Suppressor macrophage treated with lipopolysaccharide for 4 hours (primary cell): ENCODE measurements at places on chromosomes 12 and 14.

GRCh38 chr12:113712481-113712880 lies 240.8 kb upstream of the LHX5 start:
- DNase-seq: no peak

- no peak for DNase-seq
Observed at GRCh38 chr14:98766818-98767217, 505.2 kb downstream of the BCL11B start.

DNA sequence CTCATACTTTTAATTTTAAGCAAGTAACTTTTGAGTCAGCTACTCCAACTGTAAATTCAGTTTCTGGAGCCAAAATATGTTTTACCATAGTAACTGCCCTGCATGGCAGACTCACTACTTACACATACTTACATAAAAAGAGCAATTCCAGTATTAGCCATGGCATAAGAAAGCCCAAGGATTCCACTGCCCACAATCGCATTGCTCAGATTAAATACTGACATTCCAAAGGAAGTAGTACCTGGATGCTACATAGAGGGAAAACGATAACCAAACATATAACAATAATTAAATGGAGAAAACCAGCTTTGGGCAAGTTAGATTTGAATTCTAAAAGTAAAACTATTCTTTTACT lies 2.2 kb downstream of the SLC38A2 start:
- no peak for DNase-seq

DNA sequence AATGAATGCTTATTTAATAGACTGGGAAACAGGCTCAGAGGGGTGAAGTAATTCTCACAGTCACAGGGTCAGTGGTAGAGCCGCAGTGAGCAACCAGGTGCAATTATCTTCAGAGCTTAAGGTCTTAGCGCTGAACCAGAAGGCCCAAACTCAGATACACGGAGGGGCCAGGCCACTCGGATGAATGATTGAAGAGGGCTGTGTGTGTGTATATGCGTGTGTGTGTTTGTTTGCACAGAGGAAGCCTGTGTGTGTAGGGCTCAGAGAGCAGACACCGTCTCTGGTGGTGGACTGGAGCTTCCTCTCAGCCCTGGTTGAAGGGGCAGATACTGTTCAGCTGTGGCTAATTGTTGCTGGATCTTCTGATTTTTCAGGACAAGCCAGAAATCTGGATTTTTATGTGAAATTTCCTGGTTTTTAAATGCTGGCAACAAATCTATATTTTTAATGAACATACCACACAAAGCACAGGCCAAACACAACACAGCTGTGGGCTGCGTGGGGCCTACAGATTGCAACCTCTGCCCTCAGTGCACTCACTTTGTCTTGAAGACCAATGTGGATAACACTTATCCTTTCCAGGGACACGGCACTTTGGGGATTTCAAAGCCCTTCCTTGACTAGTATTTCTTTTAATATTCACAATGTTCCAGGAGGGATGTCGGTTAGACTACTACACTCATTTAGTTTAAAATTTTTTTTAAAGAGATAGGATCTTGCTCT lies 94.5 kb upstream of the NRXN3 start:
- DNase-seq: no peak

DNA sequence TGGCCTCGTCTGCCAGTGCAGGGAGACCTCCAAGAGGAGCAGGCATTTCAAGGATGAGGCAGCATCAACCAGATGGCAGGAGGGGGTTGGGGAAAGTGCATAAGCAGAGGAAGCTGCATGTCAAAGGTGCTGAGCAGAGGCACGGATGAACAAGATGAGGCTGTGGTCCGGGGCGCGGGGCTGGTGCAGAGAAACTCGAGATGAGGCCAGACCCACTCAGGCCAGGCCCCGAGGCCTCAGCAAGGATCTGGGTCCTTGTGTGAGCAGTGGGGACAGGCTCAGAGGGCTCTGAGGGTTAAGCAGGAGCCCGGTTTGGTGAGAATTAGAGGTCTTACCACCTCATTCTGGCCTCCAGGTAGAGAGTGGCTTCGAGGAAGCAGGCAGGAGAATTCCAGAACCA lies 98.8 kb downstream of the DICER1 start:
- DNase-seq: no peak

- no peak for DNase-seq
Observed at GRCh38 chr14:104421401-104421821, 158.2 kb upstream of the C14orf180 start.

GRCh38 chr12:101841069-101841468 lies 10.3 kb upstream of the GNPTAB start:
- DNase-seq: no peak

- no peak for DNase-seq
Observed at GRCh38 chr14:54682578-54682977, 115.7 kb downstream of the SAMD4A start.

- no peak for DNase-seq
Observed at GRCh38 chr12:95191060-95191696, 26.1 kb downstream of the FGD6 start.

GRCh38 chr14:96614481-96614881 lies 112.3 kb downstream of the PAPOLA start:
- DNase-seq: no peak

GRCh38 chr12:130212384-130212989 lies 50.2 kb downstream of the FZD10 start:
- no peak for DNase-seq

GRCh38 chr12:115341442-115341841 lies 657.5 kb upstream of the TBX3 start:
- DNase-seq: peak; percentile 59

DNA sequence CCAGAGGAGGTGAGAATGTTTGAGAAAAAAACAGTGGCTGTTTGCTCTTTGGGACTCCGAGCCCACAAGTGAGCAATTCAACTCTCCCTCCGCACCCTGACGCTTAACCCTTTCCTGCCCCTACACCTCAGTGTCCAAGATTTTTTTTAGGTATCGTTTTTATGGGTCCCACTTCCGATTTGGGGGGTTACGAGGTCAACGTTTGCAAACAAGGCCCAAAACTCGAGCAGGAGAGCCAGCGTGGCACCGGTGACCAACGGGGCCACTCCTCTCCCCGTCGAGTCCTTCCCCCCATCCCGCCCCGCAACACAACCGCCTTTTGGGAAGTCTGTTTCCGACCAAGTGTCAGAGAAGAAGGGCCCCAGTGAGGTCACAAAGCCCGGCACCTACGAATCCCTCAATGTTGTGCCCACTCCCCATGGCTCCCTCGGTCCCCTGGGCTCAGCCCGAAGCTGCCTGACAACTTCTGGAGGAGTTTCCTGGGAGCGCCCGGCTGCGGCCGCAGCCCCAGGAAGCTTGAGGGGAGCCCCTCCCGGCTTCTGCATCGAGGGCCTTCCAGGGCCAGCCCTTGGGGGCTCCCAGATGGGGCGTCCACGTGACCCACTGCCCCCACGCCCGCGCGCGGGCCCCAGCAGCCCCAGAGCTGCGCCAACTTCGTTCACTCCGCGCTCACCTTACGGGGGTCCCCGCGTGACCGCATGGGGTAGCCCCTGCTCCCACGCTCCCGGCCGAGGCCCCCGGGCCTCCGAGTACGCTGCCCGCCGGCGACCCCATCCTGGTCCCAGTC lies 1.2 kb downstream of the CDK2AP1 start:
- peak; percentile 33 for DNase-seq

- no peak for DNase-seq
Observed at GRCh38 chr12:110117956-110118685, 6.0 kb upstream of the IFT81 start.

DNA sequence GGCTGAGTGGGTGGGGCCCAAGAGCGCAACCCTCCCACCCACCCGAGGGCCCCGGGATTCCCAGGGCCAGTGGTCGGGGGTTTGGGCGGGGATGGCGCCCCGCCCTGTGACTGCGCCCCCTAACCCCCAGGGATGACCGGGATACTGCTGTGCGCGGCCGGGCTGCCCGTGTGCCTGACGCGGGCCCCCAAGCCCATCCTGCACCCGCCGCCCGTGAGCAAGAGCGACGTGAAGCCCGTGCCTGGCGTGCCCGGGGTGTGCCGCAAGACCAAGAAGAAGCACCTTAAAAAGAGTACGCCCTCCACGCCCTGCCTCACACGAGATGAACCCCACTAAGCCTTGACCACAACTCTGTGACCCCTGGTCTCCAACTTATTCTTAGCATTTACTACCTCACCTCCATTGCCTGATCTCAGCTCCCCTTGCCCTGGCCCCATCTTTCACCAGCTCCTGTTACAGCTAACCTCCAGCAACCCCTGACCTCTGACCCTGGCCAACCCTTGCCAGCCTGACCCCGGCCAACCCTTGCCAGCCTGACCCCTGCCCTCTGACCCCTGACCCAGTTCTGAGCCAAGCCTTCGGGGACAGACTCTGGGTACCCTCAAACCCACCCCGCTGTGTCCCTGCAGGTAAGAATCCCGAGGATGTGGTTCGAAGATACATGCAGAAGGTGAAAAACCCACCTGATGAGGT lies 37.0 kb downstream of the DTX1 start:
- DNase-seq: no peak

DNA sequence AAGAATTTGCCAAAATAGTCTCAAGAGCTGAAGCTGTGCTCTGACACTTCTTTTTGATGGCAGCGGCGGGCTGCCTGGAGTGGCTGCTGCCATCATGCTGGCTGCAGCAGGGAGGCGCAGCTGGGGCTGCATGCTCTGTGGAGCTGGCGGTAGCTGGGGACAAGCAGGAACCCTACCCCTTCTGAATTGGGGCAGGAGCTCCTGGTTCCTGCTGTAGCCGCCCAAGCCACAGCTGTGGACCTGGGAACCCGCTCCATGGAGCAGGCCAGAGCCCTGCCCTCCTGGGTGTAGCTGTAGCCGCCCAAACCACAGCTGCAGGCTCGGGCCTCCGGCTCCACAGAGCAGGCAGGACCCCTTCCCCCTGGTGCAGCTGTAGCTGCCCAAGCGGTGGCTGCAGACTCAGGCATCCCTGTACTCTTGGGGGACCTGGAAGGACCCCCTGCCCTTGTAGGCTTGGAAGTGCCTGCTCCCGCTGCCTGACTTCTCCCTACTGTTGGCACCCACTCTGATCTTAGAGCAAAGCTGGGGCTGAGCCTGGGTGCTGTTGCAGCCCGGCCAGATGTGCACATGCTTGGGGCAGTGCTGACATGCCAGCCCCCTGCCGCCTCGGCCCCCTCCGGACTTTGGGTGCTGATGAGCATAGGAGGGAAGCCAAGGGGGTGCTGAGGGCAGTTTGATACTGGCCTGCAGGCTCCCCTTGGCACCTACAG lies 33.3 kb downstream of the APAF1 start:
- no peak for DNase-seq

DNA sequence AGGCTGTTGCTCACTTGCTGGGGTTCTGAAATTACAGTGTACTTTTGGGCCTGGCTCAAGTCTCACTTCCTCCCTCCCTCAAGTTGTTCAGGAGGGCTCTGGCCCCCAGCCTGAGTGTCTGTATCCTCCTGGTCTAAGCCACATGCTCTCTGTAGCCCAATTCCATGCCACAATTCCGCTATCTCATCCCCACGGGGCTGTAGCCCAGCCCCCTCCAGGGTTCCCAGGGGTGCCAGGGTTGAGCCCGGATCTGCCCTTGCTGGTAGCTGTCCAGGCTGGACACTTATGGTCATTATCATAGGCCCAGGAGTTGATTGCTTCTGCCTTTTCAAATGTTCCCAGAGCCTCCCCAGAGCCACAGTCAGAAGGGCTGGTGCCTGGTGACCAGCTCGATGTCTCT lies 65.3 kb downstream of the PRIMA1 start:
- DNase-seq: no peak

DNA sequence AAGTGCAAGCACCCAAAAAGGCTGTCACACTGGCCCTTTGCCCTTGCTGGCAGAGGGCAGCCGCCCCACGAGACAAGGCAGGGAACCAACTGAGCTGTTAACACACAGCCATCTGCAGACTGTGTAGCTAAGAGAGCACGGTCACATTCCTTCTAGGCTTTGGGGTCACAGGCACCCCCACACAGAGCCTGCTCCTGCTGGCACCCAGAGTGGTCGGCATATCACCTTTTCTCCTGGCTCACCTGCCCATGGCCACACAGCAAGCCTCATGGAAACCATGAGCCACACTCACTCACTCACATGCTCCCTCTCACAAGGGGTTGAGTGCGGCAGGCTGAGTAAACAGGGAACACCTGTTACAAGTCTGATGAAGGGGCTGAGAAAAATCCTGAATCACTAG lies 214.5 kb downstream of the PCNX1 start:
- DNase-seq: no peak

GRCh38 chr14:93033983-93034670 lies 81.6 kb downstream of the ITPK1 start:
- no peak for DNase-seq

DNA sequence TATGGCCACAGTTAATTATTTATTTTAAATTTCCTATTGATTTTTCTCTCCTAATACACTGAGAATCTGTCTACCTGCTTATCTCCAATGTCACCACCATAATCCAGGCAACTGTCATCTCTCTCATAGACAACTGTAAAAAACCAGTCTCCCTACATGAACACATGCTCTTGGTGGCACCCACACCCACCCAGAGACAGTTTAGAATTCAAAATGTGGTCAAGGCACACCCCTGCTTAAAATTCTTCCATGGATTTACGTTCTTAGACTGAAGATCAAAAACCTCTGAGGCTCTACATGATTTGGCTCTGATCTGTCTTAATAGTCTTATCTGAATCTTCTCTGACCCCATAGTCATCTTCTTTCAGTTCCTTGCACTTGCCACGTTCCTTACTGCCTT lies 241.1 kb upstream of the ABCD2 start:
- DNase-seq: no peak

DNA sequence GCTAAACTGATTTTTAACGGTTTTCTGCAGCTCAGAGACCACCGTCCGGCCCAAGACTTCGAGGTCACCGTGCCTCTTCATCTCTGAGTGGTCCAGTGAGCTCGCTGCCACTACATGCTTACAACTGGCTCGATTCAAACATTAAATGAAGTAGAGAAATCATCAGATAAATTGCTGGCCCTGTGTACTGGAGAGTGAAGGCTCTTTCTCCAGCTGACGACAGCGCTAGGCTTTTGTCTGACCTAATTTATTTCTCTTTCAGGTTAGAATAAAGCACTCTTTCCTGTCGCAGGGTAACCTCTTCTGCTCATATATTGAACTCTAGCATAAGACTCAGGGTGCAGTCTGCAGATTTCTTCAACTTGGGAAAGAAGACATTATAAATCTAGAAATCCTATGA lies 6.4 kb downstream of the BCL11B start:
- no peak for DNase-seq
